Stimulated activated CD8-positive, alpha-beta memory T cell treated with anti-CD3 and anti-CD28 coated beads, Interleukin-15, amount 100 ng/mL, for 1 hour (primary cell): ENCODE measurements at places on chromosomes 4 and X.

- DNase-seq, result no peak
These were observed 69.8 kb downstream of the SORCS2 start for GRCh38 chr4:7262134-7262533.

- no peak for DNase-seq
These were observed 16.0 kb upstream of the FGF16 start for GRCh38 chrX:77431227-77431626.

DNA sequence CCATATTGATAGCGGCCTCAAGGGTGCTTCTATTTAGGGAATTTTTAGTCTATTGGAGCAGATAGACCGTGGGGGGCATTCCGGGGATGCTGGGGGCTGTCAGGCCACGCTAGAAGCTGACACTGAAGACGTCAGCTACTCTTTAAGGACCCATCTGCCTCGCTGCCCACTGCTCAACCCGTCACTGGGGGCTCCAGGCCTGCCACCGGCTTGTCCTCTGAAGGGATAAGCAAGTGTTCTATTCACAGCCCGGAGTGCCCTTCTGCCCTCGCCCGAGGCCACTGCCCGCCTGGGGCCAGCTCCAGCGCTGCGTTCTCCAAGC lies 679 bp upstream of the MSL3 start:
- no peak for DNase-seq

DNA sequence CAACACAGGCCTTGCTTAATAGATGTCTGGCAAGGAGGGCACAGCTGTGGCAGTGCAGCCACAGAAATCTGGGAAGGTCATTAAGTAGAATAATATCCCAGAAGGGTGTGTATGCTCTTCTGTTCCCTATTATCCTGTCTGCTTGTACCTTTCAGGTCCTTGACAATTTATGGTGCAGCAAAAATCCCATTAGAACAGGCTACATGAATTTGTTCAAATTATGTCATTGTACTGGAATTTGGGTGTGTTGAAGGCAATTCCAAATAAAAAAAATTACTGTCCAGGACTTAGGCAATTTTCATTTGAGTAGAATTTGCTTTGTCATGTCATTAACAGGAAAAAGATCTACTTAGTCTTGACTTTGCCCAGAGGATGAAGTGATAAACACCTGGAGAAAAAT lies 192.1 kb downstream of the IDS start:
- no peak for DNase-seq

DNA sequence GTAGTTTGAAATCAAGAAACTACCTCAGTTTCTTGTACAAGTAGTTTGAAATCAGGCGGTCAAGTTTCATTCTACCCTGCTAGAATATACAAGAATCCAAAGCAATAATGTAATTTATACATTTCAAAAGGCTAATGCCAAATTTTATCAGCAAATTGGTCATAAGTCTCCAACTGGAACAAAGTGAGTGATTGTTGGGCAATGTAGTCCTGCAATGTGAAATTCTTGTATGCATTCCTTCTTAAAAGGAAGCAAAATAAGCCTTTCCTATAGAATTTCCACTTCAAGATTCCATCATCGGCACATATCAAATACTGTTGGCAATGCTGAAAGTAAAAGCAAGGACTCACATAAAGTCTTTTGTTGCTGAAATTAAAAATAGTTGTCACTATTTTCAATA lies 334.9 kb downstream of the IL1RAPL1 start:
- DNase-seq, result no peak

DNA sequence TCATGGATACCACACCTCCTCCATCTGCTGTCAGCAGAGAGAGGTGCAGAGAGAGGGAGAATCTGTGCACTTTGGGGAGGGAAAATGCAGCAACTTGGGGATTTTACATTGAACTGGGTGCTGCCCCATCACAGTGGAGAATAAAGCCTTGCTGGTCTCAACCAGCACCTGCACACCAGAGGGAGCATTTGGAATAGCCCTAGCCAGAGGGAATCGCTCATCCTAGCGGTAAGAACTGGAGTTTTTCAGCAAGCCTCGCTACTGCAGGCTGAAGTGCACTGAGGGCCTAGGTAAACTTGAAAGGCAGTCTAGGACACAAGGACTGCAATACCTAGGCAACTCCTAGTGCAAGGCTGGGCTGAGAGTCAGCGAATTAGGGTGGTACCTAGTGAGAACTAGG lies 148.7 kb downstream of the KDR start:
- DNase-seq, result no peak

GRCh38 chr4:51885363-51885762 lies 42.4 kb downstream of the DCUN1D4 start:
- no peak for DNase-seq
